Stimulated activated CD4-positive, alpha-beta T cell treated with anti-CD3 and anti-CD28 coated beads, Interleukin-2, amount 100 ng/mL, for 48 hours (primary cell): ENCODE measurements at places on chromosomes 5 and 9.

GRCh38 chr9:124348831-124349230, 66.4 kb downstream of the PSMB7 start:
- no peak for DNase-seq

GRCh38 chr5:12825163-12825562, 920.9 kb upstream of the CTNND2 start:
- no peak for DNase-seq

- no peak for DNase-seq
Measured at GRCh38 chr5:159765760-159766517, 150.3 kb upstream of the ADRA1B start.

- DNase-seq = no peak
Measured at GRCh38 chr5:127988146-127988760, 95.3 kb upstream of the SLC12A2 start.
